ENCODE measurements at places on chromosomes 7 and 10.

- DNase-seq: no peak
These were observed 12.4 kb upstream of the ZNF862 start for GRCh38 chr7:149825567-149826343.

GRCh38 chr10:70308121-70309060 is 24.6 kb upstream of the NPFFR1 start:
- no peak for DNase-seq

DNA sequence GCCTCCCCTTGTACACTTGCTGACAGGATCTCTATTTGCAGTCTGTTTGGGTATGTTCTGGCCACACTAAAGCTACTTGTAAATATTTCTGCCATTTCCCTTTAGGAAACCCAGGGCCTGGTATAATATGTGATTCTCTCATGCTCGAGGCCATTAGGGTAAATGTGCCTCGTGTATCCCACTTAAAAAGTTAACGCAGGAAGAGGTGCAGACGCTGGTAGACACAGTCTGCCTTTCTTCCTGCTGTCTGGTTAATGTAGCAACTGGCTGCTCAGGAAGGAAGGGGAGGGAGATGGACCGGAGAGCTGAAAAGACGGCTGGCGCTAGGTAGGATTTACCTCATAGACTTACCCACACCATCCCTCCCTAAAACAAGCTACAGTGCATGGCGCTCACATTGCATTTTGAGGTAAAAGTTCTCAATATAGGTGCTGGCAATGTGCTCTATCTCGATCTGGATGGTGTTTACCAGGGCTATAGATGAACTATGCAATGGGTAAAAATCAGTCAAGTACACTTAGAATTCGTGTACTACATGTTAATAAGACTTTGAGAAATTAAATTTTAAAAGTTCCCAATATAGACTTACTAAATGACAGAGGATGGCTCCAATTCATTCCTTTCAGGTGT is 125.9 kb downstream of the JAZF1 start:
- no peak for DNase-seq

- no peak for DNase-seq
These were observed 574.4 kb downstream of the PTPRN2 start for GRCh38 chr7:158013085-158013668.

GRCh38 chr7:152868122-152869040 is 108.8 kb downstream of the ACTR3B start:
- DNase-seq: no peak

- DNase-seq: peak; percentile 62
These were observed 220.1 kb upstream of the MKLN1 start for GRCh38 chr7:131107337-131108211.

DNA sequence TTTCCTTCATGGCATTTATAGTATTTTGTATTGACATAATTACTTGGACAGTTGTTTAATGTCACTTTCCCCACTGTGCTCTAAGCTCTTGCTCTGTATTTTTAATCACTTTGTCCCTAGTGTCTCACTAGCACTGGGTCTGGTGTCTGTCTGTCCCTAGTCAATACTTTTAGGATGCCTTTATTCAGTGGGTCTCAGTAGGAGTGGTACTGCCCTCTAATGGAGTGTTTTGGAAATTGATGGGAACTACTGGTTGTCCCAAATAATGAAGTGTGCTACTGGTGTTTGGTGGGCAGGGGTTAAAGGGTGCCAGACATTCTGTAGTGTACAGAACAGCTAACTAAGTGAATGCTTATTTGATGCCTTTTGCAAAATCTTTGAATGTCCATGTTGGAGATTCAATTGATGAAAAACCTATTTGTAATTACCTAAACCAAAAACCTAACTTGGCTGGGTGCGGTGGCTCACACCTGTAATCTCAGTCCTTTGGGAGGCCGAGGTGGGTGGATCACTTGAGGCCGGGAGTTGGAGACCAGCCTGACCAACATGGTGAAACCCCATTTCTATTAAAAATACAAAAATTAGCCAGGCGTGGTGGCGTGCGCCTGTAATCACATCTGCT is 33.3 kb downstream of the CDK14 start:
- peak; percentile 47 for DNase-seq

DNA sequence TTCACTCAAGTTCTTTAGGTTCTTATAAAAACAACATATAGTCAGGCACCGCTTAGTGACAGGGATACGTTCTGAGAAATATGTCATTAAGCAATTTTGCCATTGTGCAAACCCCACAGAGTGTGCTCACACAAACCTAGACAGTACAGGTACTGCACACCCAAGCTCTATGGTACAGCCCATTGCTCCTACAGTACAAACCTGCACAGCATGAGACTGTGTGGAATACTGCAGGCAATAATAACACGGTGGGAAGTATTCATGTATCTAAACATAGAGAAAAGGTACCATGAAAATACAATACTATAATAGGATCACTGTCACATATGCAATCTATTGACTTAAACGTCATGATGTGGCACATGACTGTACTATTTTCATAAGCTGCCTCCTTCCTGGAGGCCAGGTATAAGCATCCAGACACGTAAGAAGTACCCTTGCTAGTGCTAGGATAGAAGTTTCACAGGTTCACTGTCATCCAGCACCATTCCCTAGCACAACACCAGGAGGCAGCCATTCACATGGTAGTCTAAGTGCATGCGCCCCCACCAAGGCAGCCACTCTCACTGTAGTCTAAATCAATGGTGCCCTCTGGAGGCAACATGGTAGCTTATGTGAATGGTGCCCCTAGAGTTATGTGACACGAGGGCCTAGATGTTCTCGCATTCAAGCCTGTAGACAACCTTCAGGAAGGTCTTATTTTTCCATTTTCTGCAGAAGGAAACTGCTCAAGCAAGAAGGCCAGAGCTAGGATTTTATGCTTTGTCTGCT is 98.5 kb downstream of the ARHGAP22 start:
- no peak for DNase-seq

DNA sequence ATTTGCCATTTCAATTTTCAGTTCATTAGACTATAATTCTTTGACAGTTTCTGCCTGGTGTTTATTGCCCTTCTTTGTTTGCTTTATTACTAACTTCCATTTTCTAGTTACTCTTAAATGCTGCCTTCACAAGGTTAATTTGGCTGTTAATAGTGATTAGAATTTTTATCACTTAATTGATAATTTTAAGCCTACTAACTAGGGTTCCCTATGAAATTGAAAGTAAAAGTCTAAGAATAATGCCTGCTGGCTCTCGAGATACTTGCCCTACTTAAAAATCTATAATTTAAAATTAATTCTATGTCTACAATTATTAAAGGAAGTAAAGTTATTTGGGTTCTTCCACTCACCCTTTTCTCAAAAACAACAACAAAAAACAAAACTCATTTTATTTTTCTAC is 65.3 kb downstream of the C1GALT1 start:
- no peak for DNase-seq

DNA sequence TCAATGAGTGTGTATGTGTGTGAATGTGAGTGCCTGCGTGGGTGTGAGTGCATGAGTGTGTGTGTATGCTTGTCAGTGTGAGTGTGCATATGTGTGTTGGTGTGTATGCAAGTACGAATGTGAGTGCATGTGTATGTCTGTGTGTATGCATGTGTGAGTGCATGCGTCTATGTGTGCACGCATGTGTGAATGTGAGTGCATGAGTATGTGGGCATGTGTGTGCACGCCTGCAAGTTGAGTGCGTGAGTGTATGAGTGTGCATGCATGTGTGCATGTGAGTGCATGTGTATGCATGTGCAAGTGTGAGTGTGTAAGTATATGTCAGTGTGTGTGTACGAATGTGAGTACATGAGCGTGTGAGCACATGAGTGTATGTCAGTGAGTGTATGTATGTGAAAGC is 399.6 kb downstream of the PLXNA4 start:
- DNase-seq: no peak

DNA sequence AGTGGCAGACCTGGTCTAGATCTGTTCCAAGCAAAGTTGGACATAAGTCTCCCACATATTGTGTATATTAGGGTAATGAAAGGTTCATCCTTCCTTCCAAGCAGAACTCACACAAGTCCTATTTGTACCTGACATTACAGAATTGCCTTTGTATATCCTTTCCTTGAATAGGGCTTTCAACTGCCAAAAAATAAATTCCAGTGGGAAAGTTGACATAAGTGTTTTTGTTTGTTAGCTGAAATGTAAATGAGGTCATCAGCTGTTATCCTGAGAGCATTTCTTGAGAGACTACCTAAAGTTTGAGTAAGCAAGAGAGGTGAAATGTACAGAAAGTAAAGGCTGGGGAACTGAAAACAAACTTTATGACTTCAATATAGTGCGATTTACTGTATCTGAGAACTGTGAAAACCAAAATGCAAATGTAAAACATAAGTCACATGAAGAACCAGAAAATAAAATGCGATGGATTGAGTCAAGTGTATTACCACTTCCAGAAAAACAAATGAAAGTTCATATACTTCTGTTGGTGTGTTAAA is 527.3 kb upstream of the SEMA3D start:
- DNase-seq: no peak

DNA sequence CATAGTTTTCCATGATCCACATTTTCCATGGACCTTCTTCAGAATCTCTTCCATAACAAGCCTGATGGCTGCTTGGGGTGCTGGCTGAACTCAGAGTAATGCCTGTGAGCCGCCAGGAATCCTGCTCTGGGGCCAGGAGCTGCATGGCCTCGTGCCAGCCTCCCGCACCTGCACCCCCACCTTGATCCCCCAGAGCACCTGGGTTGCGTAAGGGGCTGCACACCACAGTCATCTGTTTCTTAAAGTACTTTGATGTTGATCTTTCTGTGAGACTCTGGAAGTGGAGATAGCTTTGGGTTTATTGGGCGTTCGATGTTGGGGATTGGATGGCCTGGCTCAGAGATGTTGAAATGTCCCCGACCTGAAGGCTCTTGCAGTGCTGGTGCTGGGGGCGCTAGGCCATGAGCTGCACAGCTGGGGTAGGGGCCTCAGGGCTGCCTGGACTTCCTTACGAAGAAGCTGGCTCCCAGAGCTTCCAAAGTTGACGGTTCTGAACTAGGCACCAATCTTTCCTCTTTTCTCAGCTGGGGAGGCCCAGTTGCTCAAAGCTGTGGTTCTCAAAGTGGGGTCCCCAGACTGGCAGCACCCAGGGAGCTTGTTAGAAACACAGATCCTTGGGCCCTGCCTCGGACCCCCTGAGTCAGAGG is 534.0 kb downstream of the DNAJB6 start:
- no peak for DNase-seq

DNA sequence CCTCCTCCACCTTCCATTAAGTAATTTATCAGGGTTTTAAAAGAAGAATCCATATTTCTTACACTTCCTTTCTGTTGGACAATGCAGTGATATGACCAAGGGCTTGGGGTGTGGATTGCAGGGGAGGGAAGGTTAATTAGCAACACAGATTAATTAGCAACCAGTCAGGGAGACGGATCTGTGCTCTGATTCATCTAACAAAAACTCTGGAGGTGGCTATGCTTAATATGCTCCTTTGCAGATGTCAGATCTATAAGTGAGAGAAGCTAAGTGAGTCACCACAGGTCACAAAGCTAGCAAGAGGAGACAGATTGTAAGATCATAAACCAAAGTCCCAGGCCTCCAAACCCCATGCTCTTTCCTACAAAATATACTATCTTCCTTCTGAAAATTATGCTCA is 178.8 kb upstream of the ITGB1 start:
- no peak for DNase-seq

GRCh38 chr7:29622335-29623265 is 59.0 kb downstream of the PRR15 start:
- no peak for DNase-seq

GRCh38 chr10:26432938-26433337 is 5.2 kb upstream of the APBB1IP start:
- DNase-seq: no peak

DNA sequence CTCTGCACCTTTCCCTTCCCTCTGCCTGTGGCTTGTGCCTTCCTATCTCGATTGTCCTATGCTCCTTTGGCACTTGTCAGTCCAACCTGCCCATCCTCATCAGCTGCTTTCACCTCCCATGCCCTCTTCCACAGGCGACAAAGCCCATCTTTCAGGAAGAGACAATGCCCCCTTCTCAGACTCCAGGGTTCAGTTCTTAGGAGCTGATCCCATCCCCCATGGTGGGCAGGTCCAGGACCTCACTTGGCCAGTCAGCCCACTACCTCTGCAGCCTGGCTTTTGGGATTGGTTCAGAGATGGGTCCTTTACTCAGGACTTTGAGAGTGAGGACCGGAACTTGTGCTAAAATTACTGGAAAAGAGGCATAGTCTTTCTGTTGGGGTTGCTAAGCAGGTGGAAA is 74.0 kb upstream of the NANOS1 start:
- no peak for DNase-seq

- DNase-seq: no peak
These were observed 231.3 kb downstream of the WDR37 start for GRCh38 chr10:1287487-1287886.

- no peak for DNase-seq
These were observed 588 bp upstream of the PAOX start for GRCh38 chr10:133378251-133379096.

GRCh38 chr10:103204353-103205255 is 11.5 kb upstream of the NT5C2 start:
- peak; percentile 36 for DNase-seq

DNA sequence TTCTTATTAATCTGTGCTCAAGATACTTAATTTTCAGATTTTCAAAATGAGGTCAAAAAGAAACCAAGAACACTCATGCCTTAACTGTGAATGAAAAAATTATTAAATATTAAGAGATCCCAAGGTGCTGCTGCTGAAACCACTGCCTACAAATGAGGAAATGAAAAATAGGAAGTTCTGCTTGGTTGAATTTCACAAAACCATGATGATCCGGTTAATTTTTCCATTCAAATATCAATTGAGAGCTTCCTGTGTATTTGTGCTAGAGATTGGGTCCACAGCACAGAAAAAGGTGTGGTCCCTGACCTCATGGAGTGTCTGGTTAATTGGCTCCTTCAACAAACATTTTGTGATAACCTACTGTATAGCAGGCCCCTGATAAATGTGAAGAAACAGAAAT is 132.7 kb upstream of the YAE1 start:
- DNase-seq: no peak

DNA sequence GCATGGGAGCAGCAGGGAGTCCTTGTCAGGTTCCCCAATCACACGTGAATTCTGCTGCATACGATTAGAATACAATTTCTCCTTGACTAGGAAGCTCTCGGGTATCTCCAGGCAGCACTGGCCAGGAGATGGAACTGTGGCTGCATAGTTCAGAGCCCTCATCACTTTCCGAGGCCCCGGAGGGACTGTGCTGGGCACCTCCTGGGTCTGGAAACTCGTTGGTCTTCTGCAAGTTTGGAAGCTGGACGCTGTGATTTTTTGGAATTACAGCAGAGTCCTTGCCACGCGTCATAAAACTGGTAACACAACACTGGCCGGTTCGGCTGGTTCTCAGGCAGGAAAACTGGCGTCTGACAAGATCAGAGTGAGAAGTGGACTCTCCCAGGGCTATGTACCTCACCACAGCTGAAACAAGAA is 216.1 kb downstream of the CCDC3 start:
- DNase-seq: no peak

GRCh38 chr10:132972149-132972985 is 30.0 kb upstream of the CFAP46 start:
- no peak for DNase-seq

GRCh38 chr7:107312418-107312817 is 143.6 kb downstream of the HBP1 start:
- DNase-seq: no peak

DNA sequence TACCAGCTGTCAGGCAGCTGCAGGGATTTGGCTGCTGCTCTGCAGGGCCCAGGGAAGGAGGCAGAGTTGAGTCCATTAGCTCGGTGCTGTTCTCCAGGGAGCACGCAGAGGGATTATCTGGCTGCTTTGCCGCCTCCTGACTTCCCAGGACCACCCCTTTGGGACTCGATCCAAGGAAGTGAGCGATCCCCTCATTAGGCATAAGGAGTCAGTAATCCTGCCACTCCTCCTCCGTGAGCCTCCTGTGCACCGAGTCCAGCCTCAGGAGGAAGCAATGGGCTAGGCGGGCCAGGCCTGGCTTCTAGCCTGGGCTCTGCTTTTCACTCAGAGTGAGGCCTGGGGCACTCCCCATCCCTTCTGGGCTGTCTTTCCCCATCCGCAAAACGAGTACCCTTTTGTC is 417.9 kb downstream of the RPS24 start:
- DNase-seq: no peak

Measured in NCI-H748 treated with DMSO at 0.1 percent for 48 hours (cell line).